GM13977 (cell line): ENCODE measurements at places on chromosomes 3 and 15.
A peak's percentile ranks its signal among the peaks of the same experiment; 100 is the strongest.

- no peak for DNase-seq
Measured at GRCh38 chr3:48431224-48432029, 1.5 kb upstream of the PLXNB1 start.

- no peak for DNase-seq
Measured at GRCh38 chr3:100865442-100865841, 127.8 kb downstream of the ABI3BP start.

- DNase-seq = peak; percentile 80
Measured at GRCh38 chr15:90924375-90924774, 8.0 kb downstream of the HDDC3 start.

GRCh38 chr3:46162975-46163555 is 45.0 kb downstream of the CCR1 start:
- no peak for DNase-seq

- no peak for DNase-seq
Measured at GRCh38 chr3:61138401-61138800, 112.9 kb downstream of the FHIT start.

DNA sequence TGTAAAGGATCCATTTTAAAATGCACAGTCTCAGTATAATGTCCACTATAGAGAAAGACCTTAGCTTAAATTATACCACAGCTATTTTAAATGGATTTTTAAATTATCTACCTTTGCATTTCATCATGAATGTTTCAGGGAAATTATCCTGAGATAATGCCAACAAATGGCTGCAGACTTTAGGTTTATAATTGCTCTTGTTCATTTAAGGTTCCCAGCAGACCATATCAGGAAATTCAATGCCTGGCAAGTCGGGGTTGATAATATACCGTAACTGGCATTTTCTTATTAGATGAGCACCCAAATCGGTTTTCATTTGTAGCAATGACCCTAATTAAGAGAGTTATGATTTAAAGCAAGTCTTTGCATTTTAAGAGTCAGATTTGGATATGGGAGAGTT is 227.1 kb upstream of the ARRDC4 start:
- no peak for DNase-seq

DNA sequence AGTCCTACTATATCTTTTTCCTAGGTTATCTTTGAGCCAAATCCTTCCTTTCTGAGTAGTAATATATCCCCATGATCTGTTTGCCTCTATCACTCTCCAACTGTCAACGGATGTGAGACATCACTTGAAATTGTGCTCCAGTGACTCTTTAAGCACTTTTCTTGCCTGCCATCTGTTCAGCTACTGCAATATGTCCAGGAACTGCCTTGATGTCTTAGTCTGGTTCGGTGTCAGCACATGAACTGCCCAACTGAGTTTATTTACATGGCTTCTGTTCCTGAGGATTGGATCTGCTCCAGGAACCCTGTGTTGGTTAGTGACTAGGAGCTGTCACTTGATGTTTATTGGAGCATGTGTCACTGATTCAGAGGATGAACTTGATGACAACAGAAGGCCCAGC is 116.5 kb downstream of the SLC9A9 start:
- DNase-seq = no peak

GRCh38 chr15:41445399-41445798 is 28.5 kb downstream of the RTF1 start:
- no peak for DNase-seq

DNA sequence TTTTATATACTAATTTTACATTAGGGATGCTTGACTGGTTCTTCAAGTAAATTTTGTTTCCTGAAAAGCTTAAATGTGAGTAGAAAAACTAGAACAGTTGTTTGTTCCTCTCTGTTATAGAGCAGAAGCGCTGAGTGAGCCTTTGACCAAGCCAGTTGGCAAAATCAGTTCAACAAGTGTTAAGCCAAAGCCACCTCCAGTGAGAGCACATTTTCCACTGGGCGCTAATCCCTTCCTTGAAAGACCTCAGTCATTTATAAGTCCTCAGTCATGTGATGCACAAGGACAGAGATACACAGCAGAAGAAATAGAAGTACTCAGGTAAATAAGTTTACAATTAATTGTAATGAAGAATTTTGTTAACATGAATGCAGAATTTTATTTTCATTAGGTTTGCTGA is 14.6 kb downstream of the CAPN7 start:
- no peak for DNase-seq

- peak; percentile 64 for DNase-seq
Measured at GRCh38 chr3:161069511-161070251, 35.5 kb downstream of the B3GALNT1 start.

- DNase-seq = no peak
Measured at GRCh38 chr3:15148614-15149013, 49.7 kb upstream of the RBSN start.

DNA sequence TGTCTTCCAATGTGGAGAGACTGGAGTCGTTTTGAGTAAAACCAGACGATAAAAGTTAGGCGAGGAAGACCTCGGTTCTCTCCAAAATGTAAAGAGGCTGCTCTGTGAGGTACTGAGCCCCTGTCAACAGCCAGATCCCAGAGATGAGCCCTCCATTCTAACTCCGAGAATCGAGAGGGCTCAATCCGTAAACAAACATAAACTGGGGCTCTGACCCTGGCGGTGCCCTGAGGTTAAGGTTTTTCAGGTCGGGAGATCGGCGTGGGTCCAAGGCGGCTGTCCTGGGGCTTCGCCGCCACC is 417 bp downstream of the TBCCD1 start:
- DNase-seq = no peak

DNA sequence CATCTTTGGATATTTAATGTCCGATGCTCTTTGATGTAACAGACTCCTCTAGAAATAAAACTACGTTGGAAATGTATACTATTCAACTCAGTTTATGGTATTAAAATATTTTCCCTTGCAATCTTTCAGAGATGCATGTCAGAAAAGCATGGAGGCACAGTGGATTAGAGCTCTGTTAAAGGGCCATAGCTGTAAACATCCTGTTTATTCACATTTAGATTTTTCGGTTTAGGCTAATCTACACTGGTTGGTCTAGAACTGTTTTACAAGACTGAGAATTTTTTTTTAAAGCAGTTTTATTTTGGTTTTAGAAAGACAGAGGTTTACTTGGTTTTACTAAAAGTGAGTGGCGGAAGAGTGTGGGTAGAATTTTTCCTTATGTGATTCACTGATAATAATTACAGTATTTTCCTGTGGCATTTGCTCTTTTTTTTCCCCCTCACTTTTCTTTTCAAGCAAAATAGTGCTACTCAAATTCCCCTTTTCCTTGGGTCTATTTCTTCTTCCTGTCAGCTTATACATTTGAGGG is 132.1 kb downstream of the IL1RAP start:
- DNase-seq = no peak

DNA sequence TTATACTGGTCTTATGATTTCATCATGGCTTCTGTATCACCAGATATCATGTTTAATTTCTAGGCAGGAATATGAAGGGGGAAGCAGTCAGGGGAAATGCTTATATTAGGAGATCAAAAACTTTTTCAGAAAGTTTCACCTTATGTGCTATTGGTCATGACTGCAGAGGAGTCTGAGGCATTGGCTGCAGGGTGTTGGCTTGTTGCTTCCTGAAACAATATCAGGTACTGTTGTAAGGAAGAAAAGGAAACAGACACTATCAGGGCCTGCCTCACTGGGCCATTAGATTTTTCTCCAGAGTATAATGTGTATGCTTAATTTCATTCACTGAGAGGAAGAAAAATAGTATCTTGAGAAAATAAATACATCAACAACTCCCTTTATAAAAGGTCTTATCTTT is 34.7 kb downstream of the LEKR1 start:
- DNase-seq = no peak
